AG10803 (cell line): ENCODE measurements at places on chromosomes 6 and 20.

- no peak for DNase-seq
Observed at GRCh38 chr6:136181861-136182260, 68.2 kb downstream of the MTFR2 start.

DNA sequence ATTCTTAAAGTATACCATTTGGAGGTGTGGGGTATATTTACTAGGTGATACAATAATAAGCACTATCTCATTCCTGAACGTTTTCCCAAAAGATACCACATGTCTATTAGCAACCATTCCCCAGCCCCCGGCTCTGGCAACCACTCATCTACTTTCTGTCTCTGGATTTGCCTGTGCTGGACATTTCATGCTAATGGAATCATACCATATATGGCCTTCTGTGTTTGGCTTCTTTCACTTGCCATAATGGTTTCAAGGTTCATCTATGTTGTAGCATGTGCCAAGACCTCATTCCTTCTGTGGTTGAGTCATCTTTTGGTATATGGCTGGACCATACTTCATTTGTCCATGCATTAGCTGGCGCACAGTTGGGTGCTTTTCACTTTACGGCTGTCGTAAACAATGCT, 39.7 kb downstream of the BCAS4 start:
- peak; percentile 92 for DNase-seq

DNA sequence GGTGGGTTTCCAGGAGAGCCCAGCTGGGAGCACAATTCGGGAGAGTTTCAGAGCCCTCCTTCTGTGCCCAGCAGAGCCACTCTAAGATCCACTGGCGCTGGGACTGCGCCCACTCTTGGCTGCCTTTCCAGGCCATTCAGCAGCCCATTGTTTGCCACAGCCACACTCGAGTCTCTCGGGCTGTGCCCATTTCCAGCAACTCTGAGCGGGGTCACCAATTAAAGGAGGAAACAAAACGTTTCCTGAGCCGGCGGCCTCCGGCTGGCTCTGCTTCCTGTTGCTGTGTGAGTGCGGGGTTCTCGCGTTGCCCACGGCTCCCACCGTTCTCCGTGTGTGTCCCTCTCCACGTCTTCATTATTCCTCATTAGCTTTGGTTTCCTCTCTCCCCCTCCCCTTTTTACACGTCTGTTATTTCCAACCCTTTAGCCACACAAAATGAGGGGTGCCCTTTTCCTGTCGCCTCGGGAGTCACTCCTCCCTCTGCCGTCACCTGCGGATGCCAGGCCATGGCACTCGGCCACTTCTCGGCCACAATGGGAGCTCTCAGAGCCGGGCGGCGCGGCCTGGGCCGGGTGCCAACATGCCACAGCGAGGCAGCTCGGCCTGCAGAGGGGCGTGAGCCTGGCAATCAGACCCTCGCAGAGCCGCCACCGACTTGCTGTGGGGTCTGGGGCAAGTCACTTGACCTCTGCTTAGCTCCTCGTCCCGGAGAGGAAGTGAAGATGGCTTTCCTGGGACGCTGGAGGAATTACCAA, 94.3 kb upstream of the NKX2-2 start:
- DNase-seq = no peak

GRCh38 chr6:111871207-111871606, 2.0 kb downstream of the FYN start:
- peak; percentile 14 for DNase-seq

- no peak for DNase-seq
Observed at GRCh38 chr6:22106961-22107360, 189.9 kb downstream of the PRL start.

DNA sequence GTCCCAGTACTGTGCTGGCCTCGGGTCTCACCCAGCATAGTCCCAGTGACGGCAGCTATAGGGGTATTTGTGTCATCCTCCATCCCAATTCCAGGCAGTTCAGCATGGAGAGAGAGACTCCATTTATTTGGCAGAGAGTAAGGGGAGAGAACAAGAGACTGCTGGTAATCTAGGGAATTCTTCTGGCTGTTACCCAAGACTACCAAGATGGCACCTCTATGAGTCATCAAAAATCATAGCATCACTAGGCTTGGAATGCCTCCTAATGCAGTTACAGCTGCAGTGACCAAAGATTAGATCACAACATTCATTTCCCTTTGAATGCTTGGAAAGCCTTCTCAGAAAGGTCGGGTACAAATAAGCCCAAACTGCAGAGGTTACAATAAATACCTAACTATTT, 660.4 kb upstream of the FLRT3 start:
- peak; percentile 46 for DNase-seq

DNA sequence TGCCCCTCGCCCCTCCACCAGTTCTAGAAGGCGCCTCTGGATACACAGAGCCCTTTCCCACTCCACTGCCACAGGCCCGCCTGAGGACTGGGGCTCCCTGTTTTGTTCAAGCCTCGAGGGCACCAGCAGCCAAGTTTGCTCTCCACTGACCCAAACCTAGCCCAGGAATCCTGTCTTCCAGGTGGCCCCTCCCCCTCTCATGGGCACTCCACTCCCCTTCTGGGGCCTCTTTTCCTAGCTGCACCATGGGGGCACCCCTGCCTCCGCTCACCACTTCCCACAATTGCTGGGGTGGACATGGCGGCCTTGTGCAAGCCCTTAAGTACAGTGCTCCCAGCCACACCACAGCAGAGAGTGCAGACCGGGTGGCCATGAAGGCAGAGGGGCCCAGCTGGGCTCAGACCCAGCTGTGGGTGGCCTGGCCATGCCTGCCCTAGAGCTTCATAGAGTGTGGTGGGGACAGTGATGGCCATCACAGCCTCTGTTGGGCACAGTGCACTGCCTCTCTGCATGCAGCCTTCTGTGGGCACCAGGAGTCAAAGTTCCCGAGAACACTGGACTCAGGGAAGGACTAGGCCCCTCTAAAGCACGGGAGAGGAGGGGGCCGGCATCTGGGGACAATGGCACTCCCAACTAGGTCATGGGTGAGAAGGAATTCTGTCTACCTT, 1.3 kb downstream of the MYL9 start:
- no peak for DNase-seq

DNA sequence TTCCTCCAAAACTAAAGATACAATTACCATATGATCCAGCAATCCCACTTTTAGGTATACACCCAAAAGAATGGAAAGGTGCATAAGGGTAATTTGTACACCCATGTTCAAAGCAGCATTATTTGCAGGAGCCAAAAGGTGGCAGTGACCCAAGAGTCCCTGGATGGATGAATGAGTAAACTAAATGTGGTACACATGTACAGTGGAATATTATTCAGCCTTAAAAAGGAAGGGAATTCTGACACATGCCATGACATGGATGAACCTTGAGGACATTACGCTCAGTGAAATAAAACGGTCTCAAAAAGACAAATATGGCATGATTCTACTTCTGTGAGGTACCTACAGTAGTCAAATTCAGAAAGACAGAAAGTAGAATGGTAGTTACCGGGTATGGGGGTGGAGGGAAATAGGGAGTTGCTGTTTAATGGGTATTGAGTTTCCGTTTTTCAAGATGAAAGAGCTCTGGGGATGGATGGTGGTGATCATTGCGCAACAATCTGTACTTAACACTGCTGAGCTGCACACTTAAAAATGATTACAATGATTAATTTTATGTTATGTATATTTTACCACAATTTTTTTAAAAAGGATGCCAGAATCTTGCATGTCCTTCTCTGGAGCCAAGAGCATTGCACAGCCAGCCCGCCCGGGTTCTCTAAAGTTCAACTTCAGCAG, 518.9 kb upstream of the JARID2 start:
- peak; percentile 42 for DNase-seq

GRCh38 chr6:134758621-134759020, 191.3 kb downstream of the ALDH8A1 start:
- DNase-seq = no peak

- DNase-seq = no peak
Observed at GRCh38 chr20:41691443-41691842, 73.3 kb upstream of the CHD6 start.

GRCh38 chr6:47321577-47321976, 11.9 kb upstream of the TNFRSF21 start:
- DNase-seq = no peak

DNA sequence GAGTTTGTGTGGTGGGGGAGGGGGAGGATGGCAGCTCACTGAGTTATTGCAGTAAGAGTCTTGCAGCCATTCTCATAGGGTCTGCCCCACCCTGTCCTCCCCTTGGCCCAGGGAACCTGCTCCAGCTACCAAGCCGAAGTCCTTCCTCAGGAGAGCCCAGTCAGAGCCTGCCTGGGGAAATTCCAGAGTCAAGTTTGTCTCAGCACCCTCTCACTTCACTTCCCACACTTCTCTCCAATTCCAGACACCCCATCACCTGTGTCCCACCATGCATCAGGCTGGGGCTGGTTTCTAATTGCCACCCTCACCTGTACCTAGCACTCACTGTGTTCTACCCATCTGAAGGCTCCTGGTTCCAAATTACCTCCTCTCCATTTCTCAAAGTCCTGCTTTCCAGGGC, 10.3 kb upstream of the SLC22A16 start:
- no peak for DNase-seq
